ENCODE measurements at places on chromosomes 13 and 19.
A peak's percentile ranks its signal among the peaks of the same experiment; 100 is the strongest.

DNA sequence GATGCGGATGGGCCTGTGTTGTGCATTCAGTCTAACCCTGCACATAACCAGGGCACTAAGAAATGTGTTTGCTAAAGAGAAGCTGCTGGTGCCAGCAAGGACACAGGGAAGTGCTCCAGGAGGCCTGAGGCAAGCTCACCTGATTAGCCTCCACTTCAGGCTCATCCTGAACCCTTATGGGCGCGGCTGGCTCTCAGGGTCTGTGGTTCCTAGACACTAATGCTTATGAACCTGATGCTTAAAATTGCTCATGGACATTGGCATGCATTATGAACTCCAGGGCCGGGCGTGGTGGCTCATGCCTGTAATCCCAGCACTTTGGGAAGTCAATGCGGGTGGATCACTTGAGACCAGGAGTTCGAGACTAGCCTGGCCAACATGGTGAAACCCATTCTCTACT, 34.3 kb downstream of the SERP2 start:
- DNase-seq: no peak

- DNase-seq: no peak
Observed at GRCh38 chr13:76929320-76929719, 19.0 kb upstream of the ACOD1 start.

GRCh38 chr13:27928805-27929753, 9.3 kb downstream of the PDX1 start:
- no peak for DNase-seq

GRCh38 chr13:20305587-20305986, 73.5 kb upstream of the GJB6 start:
- no peak for DNase-seq

- no peak for DNase-seq
Observed at GRCh38 chr19:19062454-19063182, 1.2 kb upstream of the SLC25A42 start.

DNA sequence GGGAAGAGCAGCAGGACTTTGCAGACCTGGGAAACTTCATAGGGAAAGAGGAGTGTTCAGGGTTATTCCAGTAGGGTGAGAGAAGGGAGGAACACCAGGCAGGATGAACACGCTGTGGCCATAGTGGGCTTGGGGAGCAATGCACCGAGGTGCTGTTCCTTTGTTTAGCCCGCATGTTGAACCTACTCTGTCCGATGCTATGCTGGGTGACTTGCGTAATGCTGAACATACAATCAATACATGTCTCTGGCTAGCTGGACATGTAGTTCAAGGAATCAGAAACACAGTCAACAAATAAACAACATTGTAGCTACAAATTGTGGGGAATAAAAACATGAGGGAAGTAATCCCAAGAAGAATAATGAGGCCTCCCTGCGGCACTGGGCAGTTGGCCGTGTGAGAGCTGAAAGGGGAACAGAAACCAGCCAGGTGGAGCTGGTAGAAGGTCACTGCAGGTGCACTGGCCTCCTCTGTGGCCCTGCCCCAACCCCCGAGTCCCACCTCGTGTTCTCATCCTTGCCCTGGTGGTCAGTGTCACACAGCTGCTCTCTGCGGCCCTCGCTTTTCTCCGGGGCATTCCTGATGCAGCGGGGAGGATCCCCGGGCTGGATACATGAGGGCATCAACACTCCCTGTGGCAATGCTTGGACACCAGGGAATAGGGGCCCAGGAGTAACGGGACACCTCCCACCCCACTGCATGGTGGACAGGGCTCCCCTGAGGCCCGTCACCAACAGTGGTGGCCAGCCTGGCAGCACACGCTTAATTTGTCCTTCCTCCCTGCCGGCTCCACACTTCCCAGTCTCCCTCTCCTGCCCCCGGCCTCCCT, 36.9 kb upstream of the TUBGCP3 start:
- no peak for DNase-seq

- DNase-seq: peak; percentile 5
Observed at GRCh38 chr13:65470781-65471180, 1759.4 kb downstream of the PCDH9 start.

GRCh38 chr13:57438072-57438471, 193.5 kb upstream of the PCDH17 start:
- DNase-seq: no peak

DNA sequence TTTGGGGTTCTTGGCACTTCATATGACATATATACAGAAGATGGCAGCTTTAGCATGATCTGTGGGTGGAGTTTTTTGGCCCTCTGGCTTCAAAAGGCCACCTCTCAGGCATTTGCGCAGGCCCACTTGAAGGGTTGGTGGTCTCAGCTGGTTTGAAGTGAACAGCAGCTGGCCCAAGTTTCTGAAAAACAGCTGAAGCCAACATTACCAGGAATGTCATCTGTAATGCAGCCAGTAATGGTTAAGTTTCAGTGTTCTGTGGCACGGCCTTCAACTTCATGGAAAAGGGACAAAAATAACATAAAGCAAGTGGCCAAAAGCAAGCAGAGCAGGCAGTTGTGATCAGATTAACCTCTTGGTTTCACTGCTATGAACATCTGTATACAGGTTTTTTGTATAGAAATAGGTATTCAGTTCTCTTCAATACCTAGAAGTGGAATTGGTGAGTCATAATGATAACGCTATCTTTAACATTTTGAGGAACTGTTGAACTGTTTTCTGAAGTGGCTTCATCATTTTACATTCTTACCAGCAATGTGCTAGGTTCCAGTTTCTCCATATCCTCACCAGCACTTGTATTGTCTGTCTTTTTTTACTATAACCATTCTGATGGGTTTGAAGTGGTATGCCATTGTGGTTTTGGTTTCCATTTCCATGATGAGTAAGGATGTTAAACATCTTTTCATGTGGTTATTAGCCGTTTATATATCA, 245.4 kb downstream of the SHISA2 start:
- no peak for DNase-seq

DNA sequence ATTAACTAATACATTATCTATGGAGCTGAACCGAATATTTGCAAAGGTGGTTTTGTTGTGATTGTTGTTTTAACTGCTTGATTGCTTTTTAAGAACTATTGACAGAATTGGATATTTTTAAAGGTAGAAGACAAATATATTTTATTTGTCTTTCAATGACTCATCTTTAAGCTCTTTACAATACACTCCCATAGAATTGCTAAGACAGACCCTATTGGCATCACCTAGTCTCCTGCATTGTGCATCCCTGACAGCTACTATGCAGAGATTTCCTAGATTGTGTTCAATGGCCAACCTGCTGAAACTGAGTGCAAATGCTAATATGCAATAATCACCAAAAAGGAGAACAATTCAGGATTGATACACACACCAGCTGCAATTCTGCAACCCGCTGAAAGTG, 19.7 kb upstream of the SCEL start:
- DNase-seq: no peak

DNA sequence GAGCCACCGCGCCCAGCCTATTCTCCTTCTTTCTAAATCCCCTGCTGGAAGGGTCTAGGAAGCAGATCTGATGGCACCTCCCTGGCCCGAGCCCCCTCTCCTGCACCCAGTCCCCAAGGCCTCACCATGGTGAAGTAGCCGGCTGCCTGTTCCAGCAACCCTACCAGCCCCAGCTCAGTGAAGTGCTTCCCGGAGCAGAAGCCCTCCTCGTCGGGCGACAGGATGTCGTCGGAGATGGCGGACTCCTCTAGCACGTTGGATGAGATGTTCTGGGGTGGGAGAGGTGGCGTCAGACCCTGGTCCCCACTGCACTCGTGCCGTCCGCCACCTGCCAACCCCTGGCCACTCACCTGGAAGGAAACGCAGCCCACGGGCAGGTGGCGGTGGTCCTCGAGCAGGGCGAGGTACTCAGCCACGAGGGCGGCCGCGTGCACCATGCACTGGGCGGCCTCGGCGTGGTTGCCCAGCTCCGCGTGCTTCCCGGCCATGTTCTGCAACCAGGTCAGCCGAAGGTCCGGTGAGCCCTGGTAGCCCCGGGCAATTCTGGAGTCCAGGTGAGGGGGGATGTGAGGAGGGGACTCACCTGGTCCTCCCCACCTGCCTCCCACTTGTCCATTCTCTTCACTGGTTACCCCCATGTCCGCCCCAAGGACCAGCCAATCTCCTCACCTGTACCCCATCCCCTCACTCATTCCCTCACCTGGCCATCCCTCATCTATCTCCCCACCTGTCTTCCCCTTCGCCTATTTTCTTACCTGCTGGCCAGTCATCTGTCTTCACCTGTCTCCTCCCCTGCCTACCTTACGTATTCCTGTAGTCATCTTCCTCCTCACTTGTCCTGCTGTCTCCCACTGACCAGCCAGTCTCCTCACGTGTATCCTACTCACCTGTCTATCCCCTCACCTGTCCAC, 11.5 kb upstream of the KANK2 start:
- DNase-seq: no peak

- DNase-seq: no peak
Observed at GRCh38 chr13:99384468-99384867, 77.3 kb upstream of the GPR183 start.

DNA sequence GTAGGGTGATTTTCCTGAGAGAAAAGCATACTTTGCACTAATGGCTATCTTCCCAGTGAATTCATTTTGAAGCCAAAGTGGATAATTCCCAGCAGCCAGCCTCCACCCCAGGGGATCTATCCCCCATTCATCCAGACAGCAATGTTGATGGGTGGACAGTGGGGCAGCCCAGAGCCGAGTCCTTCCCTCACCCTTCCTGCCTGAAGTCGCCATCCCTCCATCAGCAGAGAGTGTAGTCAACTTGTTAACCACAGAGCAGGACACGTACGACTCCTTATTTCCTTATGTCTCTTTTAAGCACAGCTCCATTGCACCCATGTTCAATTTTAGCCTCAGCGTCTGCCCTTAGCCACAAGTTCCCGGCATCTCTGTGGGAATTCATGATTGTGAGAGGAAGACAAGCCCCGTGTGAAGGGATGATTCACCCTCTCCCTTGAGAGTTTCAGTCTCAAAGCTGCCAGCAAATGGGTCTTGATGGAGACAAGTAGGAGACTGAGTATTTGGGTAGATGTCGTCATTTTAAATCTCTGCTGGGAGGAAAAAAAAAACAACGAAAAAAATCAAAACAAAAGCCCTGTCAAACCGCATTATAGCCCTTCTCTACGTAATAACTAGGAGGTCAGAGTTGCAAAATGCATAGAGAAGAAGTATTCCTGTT, 58.3 kb upstream of the MEDAG start:
- DNase-seq: peak; percentile 80

- DNase-seq: peak; percentile 37
Observed at GRCh38 chr13:32911506-32911905, 104.7 kb upstream of the KL start.

GRCh38 chr13:36601186-36601585, 72.6 kb upstream of the SERTM1 start:
- no peak for DNase-seq

DNA sequence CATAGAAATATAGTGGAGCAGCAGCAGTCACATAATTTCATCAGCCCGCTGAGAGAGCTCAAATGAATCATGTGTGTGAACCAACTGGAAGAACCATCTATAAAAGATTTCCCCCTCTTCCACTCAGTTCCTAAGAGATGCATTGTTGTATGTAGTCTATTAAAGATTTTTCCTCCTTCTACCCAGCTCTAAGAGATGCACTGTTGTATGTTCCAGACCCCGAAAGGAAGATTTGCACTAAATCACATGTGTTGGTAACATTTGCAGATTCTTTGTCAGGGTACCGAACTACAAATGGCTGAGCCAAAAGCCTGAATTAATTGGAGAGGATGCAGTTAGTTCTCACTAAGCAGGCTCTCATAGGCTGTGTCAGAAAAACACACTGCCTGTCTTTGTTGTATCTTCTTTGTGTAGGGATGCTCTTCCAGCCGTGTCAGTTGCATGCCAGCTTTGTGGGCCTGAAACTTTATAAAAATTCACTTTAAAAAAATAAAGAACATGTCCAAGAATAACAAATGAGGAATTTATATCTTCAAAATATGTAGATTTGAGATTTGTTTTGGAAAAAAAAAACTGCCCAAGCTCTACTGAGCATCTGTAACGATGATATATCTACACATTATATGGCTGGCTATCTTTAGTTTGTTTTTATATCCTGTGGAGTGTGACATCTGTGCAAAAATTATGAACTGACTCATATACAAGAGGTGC, 223.1 kb downstream of the MZT1 start:
- DNase-seq: no peak

GRCh38 chr13:66106246-66106645, 1123.9 kb downstream of the PCDH9 start:
- no peak for DNase-seq

- no peak for DNase-seq
Observed at GRCh38 chr13:61778531-61778930, 362.9 kb upstream of the PCDH20 start.

Measured in umbilical cord (tissue), 2 donors.